ENCODE measurements at places on chromosomes 5 and 9.

DNA sequence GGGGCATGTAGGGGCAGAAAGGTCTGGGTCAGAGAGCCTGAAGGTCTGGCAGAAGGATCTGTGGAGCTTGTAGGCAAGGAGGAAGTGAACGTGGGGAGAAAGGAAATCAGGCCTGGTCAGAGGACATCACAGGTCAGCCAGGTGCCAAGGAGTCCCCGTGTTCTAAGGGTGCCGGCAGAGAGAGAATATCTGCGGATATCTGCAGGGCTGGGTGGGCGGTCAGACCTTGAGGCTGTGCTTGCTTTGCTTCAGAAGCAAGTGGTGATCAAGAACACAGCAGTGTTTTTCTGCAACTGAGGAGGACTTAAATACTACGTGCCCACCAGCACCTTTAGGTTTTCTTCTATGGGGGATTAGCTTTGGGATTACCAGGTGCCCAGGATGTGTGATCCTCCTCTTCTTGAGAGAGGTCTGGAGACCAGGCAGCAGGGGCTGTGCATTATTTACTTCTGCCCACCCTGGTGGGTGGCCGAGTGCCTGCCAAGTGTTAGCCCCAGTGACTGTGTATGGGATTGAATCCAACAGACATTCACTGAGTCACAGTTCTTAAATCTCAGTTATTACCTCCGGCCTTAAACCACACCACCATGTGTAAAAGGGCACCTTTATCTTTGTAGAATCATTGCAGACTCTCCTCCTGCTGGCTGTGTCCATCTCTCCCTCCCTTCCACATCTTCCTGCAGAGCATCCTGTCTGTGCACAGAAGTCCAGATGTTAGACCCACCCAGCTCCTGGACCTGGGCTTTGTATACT, 12.5 kb upstream of the SHB start:
- no peak for DNase-seq

- DNase-seq = no peak
Measured at GRCh38 chr9:117821954-117822353, 117.8 kb downstream of the TLR4 start.

DNA sequence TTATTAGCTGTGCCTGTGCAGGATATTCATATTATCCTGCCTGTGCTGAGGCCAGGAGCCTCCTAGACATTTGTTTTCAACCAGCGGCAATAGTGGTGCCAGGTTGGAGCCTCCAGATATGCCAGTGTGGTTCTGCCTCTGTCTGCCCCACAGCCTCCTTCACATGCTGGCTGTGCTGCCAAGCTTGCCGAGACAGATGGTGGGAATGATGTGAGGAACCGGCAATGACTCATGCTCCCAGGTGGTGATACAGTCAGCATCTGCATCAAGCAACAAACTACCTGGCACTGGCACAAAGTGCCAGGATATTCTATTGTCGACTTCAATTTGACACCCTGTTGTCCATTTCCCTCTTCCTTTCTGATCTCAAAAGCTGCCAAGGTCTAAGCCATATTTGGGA, 285.7 kb downstream of the CHSY3 start:
- DNase-seq = no peak

DNA sequence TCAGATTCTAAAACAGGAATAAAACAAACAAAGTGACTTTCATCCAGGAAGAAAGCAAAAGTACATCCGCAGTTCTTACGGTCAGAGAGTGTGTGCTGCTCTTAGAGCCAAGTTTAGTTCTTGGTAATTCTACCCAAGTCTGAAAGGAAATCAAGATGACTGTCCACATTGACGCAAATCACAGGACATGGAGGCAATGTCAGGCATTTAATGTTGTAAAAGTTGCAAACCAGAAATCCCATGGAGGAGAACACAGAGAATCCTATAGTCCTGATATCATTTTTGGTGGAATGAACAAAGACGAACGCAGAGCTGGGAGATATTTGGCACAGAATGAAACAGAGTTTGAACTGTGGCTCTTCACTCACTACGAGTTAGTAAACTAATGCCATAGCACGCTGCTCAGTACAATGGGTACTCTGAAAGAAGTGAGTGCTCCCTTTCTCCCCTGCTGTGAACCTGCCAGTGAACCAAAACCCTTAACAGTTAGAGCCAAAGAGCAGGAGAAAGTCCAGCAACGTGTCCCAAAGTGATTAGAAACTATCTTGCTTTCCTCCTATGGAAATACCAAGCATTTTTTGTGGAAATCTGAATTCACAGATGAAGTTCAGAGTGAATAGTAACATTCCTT, 74.3 kb downstream of the MUSK start:
- DNase-seq = no peak

DNA sequence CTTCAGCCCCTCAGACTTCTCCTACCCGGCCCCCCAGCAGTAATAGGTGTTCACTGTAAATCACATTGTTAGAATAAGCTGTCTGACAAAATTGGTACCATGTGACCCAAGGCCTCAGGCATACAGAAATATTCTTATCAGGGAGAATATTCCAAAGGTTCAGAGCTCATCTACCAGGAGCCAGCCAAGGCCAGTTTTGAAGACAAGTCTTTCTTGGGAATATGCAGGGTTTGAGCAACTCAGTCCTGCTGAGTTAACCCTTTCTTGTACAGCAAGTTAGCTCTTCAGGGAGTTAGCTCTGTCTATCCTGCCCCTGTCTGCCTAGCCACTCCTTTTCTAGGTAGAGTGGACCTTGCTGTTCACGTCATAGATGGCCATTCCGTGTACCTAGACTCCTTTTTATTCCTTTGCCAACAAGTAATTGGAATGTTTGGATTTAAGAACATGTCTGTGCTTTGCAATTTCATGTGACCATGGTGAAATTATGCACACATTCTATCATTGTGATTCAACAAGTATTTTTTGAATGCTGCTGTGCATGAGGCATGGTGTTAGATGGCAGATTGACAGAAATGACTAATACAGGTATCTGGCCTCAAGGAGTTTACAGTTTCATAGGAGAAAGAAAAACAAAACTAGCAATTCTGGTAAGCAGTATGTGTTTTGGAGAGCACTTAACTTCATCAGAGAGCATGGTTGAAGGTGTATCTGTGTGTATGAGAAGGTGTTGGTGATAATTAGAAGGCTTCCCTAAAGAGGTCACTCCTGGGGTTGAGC, 22.6 kb downstream of the TGFBR1 start:
- DNase-seq = no peak

DNA sequence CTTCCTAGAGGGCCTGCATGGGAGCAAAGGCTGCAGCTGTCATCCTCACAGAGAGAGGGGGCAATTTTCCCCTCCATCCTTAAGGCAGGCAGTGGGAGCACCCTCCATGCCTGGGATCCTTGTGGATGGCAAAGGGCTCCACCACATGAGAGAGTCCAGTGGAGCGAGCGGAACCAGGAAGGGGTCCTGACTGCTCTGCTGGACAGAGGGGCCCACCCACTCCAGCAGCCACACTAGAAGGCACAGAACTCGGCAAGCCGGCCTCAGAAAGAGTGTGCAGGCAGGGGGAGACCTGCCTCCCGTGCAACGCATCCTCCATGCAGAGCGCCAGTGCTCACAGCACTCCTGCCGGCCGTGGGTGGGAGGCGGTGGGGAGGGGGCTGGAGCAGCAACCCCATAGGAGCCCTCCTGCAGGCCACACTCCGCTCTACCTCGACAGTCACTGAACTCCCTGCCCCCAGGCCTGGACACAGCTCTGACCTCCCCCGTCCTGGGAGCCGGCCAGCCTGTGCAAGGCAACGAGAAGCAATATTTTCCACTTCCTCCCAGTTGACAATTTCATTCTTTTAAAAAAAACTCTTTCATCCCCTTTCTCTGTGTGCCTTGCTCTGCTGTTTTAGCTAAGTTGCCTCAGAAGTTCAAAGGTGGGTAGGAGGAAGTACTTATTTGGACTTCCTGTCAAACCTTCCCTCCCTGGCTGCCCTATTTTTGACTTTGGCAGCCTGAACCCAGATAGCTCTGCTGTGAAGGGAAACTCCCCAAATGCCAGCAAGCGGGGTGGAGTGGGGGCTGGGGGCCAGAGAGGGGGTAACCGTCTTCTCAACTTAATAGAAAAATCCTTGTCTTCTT, 5.3 kb upstream of the LCP2 start:
- no peak for DNase-seq

DNA sequence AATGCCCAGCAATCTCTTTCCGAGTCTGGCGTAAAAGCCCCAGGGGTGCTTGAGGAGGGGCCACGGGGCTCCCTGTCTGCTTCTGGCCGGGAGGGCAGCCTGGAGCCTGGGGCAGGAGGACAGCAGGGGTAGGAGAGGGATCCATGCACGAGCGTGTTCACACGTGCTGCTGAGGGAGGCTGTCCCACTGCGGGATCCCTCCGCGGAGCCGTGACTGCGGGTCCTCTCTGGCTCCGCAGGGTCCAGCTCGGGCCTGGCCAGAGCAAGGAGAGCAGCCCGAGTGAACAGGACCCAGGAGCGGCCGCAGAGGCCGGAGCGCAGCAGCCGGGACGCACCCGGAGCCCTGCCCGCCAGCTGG, 78.4 kb downstream of the ZNF354C start:
- no peak for DNase-seq

DNA sequence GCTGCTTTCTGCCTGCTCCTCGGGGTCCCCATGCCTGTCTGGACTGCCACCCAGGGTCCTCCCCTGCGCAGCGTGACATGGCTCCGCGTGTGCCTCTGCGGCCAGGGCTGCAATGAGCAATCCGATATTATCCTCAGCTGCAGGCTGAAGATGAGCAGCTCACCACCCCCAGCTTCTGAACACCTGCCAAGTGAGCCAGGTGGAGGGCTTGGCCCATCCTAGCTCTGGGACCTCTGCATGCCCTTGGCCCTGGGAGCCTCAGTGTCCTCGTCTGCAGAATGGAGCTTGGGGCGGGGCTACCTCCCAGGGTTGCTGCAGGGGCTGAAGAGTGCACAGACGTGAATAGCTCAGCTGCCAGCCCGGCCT, 4.1 kb upstream of the MYMK start:
- DNase-seq = no peak

DNA sequence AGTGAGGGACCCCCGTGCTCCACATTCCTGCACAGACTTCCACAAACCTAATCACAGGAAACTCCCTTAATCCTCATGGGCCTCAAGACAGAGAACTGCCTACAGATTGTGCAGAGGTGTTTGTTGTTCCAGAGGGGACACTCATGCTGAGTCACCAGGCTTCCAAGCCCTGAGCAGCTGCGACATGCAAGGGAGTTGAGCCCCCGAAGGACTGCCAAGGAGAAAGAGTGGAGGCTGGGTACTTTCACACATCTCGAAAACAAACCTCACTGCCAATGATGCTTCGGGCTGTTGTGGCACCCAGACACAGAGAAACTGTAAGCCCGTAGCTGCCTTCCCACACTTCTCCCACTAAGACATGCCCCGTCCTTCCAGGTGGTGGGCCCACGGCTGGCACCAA, 480.8 kb downstream of the CDH12 start:
- peak; percentile 87 for DNase-seq

GRCh38 chr9:124482431-124483031, 24.7 kb downstream of the NR5A1 start:
- DNase-seq = no peak

DNA sequence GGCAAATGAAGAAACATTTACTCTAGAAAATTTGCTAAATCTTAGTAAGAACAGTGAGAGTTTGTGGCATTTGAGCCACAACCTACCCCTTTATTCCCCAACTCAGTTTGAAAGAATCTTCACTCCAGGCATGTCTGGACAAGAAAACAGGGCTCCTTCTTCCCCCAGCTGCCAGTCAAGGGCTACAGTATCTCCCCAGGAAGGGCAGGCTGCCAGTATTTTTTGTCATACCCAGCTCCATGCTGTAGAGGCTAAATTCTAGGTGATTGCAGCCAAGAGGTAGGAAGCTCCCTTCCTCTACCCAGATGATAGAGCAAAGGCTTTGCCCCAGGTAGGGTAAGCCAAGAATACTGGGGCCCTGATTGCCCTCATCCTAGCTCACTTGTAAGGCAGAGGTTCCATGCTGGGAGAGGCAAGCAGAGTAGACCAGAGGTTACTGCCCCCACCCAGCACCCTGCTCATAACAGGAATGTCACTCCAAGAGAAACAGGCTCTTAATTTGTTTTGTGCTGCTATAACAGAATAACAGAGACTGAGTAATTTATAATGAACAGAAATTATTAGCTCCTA, 20.0 kb upstream of the GRPEL2 start:
- DNase-seq = peak; percentile 51

GRCh38 chr5:141780240-141780951, 97.8 kb downstream of the PCDH1 start:
- no peak for DNase-seq

DNA sequence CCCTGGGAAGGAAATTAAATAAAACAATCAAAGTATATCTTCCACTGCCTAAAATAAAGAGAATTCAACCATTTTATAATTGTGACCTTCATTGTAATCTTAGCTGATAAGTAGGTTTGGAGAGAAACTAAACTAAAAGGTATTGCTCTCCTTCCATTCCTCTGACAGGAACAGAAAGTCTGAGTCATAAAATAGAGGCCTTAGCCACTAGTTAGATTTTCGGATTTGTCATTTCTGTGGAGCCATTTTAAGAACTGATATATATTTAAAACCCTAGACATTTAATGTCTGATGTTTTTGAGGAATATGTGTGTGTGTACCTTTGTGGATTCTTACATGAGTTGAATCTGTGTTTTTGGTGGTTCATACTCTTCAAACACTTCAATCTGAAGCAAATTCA, 11.8 kb upstream of the TMC1 start:
- no peak for DNase-seq

GRCh38 chr9:117963493-117964090, 259.4 kb downstream of the TLR4 start:
- no peak for DNase-seq

- DNase-seq = no peak
Measured at GRCh38 chr5:388266-389196, 54.4 kb upstream of the EXOC3 start.

DNA sequence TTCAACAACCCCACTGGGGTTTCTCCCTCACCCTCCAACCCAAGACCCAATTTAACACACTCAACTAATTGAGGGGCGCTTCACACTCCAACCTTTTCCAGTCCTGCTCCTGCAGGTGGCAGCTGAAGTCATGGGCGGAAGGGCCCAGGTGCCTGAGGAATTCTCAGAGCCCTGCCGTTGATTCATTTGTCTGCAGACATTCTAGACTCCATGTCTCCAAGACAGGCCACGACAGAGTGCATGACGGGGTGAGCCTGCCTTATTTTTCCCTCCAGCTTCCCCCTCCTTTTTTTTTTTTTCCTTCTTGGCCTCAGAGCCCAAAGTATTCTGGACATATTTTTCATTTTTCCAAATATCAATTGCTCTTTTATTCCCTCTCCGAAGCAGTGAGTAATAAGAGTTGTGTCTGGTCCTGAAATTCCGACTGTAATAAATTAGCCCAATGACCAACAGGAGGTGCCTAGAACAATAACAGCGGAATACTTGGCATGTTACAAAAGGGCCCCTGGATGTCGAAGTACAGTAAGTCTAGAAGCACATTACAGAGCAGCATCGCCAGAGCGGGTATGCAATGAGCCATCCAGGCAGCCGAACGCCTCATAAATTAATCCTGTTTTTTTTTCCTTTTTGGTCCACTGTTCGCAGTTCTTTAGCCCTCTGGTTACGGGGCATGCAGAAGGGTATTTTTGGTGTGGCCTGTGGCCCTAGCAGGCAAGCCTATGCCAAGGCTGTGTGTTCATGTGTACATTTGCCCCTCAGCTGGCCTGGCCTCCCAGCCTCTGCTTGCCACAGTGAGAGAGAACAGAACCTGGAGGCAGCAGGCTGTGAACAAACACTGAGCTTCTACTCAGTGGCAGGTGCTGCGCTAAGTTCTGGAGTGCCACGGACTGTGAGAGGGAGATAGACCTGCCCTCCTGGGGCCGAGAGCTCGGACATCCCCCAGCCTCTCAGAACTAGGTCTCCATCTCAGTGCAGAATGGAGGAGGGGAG, 8.6 kb upstream of the SMIM23 start:
- no peak for DNase-seq

GRCh38 chr9:13424204-13424603, 144.7 kb upstream of the MPDZ start:
- DNase-seq = no peak

All from NCI-H446 (cell line).